AG09319 (cell line): ENCODE measurements at places on chromosomes 2 and 18.

DNA sequence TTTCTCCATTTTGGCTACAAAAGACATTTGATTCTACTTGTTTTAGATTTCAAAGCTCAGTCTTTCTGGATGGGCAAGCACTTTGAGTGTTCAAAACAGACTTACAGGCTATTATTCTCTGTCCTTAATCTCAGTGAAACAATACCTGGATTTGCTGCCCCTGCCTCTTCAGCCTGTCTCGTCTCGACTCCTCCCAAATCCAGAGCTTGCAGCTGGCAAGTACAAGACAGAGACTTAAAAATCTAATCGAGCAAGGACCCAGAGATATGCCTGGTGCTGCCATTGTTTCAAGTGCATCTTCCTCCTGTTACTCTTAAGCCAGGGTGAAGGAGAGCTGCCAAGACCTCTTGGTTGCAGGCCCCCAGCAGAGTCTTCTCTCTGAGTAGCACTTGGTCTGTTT, 59.2 kb downstream of the LRRC30 start:
- DNase-seq, result no peak

DNA sequence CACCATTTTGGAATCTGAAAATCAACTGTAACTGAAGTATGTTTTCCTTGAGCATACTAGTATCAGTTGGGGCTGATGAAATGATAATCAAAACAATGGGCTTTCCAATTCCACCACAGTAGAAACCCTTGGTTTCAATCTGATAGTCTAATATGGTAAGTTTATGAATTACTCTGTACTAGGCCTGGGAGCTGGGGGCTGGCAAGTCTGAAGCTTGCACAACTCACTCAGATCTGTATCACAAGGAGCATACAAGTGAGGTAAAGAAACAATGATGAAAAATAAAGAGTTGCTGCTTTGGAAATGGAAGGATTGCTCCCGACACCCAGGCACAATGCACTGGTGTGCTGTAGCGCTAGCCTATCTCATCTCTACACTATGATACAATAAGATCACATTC, 19.4 kb downstream of the ZEB2 start:
- no peak for DNase-seq

DNA sequence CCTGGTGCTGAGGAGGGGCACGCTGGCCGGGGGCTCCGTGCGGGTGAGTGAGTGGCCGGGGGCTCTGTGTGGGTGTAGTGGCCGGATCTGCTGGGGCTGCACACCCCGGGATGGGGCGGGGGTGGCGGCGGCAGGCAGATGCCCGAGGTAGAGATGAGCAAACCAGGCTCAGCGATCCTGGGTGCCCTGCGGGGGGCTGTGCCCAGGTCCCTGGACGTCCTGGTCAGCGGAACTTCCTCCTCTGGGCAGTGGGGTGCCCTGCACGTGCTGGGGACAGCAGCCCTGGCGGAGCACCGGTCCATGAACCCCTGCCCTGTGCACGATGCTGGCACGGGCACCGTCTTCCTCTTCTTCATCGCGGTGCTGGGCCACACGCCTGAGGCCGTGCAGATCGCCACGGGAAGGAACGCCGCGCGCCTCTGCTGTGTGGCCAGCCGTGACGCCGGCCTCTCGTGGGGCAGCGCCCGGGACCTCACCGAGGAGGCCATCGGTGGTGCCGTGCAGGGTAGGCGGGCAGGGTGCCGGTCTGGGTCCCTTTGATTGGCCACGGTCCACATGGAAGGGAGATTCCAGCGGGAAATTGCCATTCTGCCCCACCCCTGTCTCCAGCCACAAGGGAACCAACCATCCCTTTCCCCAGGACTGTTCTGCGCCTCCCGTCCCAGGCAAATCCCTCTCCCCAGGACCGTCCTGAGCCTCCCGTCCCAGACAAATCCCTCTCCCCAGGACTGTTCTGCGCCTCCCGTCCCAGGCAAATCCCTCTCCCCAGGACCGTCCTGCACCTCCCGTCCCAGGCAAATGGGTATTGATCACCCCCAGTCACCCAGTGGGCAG, 5.9 kb downstream of the NEU4 start:
- DNase-seq, result no peak

DNA sequence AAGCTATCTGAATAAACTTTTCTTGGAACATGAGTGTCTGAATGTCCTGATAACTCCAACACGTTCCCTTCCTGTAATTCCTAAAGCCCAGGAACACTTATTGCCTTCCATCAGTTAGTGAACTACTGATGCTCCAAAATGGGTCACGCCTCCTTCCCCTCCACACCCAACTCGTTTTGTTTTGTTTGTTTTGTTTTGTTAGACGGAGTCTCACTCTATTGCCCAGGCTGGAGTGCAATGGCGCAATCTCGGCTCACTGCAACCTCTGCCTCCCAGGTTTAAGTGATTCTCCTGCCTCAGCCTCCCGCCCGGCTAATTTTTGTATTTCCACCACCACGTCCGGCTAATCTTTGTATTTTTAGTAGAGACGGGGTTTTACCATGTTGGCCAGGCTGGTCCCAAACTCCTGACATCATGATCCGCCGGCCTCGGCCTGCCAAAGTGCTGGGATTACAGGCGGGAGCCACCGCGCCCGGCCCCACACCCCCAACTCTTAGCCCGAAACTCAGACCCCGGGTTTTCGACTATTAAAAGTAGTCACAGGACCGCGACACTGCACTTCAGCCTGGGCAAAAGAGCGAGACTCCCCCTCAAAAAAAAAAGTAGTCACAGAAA, 774 bp downstream of the IER3IP1 start:
- DNase-seq, result no peak

- no peak for DNase-seq
Measured at GRCh38 chr2:199488772-199489400, 31.1 kb upstream of the SATB2 start.

- DNase-seq, result no peak
Measured at GRCh38 chr2:196252408-196253115, 81.2 kb upstream of the STK17B start.

- DNase-seq, result peak; percentile 47
Measured at GRCh38 chr2:160583146-160583535, 89.5 kb upstream of the RBMS1 start.

- no peak for DNase-seq
Measured at GRCh38 chr2:36329746-36330472, 25.7 kb upstream of the CRIM1 start.

- no peak for DNase-seq
Measured at GRCh38 chr2:56297671-56298070, 113.9 kb downstream of the CCDC85A start.

- no peak for DNase-seq
Measured at GRCh38 chr2:78681386-78681785, 344.1 kb upstream of the REG3G start.

GRCh38 chr2:170241756-170242155, 63.8 kb downstream of the MYO3B start:
- no peak for DNase-seq

GRCh38 chr18:80166240-80166639, 57.2 kb downstream of the ADNP2 start:
- DNase-seq, result no peak
